ELR (cell line): ENCODE measurements at places on chromosomes 2 and 18.

GRCh38 chr2:46230115-46230571 lies 67.1 kb upstream of the EPAS1 start:
- DNase-seq: no peak

DNA sequence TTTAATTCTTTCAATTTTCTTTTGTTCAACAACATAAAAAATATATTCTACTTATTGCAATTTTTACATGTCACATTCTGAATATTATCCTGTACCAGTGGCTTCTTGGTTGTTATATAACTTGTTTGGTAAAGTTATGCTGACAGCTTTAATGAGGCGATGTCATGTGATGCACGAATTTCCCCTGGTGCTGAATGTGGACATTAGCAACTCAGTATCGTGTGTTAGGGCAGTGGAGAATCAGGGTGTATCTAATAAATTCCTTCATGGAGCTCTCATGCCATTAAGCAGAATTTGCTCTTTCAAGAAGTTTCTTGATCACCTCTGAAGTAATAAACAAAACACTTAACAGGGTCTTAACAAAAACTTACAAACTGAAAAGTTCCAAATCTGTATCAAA lies 99.6 kb upstream of the DNMT3A start:
- no peak for DNase-seq

GRCh38 chr2:173943738-173944137 lies 21.4 kb downstream of the SP3 start:
- peak; percentile 48 for DNase-seq

DNA sequence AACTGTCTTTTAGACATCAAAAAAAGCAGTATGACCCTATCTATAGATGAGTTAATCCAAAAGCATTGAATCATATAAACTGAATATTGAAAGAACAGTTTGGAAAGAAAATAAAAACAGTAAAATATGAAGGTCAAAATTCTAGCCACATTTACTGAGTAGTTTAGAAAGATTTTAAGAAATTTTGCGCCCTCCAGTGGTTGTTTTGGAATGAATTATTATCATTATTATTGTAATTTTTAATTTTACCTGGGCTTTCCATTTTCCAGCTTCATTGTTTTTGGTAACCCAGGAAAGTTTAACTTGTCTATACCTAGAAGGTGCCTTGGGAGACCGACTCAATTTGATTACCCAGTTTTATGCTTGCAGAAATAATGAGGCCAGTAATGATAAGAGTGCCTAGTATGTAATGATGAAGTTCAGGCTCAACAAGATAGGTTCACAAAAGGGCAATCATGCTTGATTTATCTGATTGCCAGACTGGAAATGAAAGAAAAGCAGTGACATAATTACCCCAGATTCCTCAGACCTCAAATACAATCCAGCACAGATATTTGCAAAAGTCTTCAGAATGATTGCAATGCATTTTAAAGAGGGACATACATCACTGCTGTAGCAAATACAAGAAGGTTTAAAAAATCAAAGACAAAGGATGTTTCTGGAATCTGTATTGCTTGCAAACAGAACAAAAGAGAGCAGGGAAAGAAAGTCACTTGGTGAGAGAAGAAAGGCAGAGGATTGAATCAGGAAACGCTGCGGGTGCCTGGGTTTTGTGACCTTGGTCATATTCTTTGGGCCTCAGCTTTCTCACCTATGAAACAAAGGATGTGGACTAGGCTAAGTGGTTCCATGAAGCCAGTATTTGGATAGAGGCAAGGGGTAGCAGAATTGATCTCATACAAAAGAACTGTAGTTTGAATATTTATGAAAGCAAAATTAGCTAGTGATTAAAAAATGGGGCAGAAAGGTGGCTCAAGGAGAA lies 153.8 kb downstream of the MAP2 start:
- peak; percentile 54 for DNase-seq

GRCh38 chr18:9916077-9916639 lies 2.3 kb downstream of the VAPA start:
- peak; percentile 28 for DNase-seq

DNA sequence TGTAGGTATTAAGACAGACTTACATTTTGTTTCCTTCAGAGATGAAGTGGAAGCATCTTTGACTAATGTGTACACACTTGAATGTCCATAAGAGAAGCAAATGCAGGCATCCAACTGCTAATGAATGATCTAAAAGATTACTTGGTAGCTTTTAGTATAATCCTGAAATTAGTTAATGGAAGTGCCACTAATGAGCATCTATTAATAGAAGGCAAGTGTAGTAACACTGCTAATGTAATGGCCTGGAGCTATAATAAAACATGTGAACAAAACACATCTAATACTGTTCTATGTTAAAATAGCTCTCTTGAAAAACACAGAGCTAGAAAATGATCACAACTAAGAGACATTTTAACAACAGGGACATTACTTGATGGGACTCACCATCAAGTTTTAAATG lies 225.3 kb downstream of the SLC8A1 start:
- DNase-seq: no peak

DNA sequence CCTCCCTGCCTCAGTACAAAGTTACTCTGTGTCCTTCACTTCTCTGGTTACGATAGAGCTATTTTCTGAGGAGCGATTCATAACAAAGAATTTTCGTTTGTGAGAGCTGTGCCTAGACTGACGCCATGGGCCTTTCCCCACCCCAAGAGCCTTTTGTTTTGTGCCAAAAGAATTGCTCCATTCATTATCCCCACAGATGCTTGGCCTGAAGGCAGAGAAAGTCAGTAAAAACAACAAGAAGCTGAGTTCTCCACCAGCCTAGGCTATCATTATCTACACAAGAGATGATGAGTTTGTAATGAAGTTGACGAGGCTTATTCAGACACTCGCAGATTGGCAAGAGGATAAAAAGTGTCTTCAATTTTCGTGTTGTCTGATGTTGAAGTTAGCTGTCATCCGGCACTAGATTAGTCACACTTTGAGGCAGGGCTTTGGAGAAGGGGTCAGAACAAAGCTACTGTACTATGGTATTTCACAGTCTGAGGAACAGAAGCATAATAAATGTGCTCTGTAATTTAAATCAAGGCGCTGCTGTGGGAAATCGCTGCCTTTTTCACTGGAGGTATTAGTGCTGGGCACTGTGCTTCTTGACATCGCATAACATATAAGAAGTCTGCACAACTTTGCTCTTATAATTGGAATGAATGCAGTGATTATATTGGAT lies 278.4 kb upstream of the FIGN start:
- no peak for DNase-seq

DNA sequence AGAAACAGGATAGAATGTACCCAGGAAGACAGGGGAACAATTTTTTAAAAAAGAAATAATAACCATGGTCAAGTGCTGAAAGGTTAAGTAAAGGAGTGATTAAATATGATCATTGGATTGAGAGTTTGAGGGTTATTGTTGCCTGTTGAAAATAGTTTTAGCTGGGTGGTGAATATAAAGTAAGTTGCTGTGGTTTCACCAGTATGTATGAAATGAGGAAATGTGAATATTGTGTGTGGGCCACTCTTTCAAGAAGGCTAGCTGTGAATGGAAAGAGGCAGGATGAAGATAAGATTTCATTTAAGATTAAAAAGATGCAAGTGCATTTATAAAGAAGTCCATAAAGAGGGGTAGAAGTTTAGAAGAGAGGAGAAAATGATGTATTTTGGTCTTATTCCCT lies 53.8 kb downstream of the GULP1 start:
- DNase-seq: no peak

DNA sequence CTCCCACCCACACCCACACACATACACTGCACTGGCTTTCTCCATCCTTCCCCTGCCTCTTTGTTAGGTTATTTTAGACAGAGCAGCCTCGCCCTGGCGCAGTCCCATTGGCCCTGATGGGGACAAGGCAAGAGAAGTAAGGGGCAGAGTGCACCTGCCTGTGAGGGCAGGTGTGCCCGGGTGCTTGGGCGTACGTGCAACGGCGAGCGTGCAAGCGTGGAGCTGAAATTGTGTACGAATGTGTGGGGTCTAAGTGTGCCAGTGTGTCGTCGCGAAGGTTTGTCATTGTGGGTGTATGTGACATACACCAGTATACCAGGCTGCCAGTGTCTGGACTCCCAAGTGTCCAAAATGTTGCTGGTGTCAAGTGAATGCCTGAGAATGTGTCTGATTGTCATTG lies 544 bp downstream of the LRATD1 start:
- DNase-seq: peak; percentile 19

DNA sequence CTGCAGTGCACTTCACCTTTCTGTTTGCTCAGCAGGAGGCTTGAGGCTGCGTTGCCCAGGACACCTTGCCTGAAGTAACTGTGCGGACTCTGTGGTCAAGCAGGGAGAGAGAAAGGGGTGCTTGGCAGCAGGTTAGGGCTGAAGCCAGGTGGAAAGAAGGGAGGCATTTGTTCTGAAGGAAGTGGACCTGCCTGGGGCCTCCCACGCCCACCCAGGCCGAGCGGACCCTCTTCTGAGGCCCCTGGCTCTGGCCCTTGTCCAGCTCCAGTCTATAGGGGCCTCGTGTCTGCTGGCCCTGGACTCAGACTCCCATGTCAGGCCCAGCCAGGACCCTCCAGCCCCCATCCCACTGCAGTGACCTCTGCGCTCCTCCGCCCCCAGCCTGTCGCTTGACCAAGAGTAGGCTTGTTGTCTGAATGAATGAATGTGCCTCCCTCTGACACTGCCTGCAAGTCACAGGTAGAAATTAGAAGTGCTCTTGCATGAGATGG lies 2.5 kb downstream of the SNED1 start:
- no peak for DNase-seq

GRCh38 chr2:205781244-205781931 lies 99.1 kb downstream of the NRP2 start:
- DNase-seq: no peak

DNA sequence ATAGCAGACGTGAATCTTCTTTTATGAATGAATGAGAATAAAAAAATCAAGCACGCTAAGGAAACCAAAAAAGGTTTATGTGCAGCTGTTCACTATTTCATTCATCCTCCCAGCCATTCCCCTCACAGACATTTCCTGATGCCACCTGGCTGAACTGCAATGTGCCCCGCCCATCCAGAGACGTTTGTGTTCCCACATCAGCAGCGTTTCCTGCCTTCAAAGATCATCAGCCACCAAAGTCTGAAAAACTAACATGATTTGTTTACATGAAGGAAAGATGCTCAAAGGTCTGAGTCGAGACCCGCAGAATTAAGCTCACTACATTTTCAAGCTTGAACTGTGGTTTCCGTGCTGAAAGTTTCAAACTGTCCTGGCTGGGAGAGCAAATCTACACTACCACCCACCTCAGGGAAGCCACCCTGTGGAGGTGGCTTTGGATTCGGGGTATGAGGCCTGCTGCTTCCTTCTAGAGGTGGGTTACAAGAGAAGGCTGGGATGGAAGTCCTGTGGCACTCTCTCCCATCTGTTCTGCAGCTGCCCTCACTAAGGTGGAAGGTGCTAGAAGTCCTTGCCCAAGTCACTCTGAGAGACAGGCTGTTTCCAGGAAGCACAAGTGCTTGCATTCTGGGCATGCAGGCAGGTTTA lies 201.3 kb upstream of the OSR1 start:
- no peak for DNase-seq

DNA sequence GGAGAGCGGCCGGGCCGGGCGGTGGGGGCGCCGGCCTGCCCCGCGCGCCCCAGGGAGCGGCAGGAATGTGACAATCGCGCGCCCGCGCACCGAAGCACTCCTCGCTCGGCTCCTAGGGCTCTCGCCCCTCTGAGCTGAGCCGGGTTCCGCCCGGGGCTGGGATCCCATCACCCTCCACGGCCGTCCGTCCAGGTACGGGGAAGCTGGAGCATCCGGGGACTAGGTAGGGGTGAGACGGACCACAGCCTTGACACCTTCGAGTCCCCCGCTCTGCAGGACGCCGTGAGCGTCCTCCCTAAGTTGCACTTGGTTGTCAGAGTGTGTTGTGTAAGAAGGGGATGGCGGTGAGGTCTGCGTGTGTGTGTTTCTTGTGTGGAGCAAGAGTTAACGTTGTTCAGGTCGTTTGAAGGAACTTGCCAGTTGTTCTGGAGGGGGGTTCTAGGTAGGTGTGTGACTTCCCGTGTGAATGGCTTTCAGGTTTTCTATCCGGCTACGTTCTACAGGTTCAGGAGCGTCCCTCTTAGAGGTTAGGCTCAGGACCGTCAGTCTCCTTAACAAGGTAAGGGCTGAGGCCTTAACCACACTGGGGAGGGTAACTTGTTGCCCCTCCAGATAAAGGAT lies 393 bp downstream of the IL1R1 start:
- DNase-seq: no peak

GRCh38 chr18:7817575-7818230 lies 250.6 kb downstream of the PTPRM start:
- no peak for DNase-seq

GRCh38 chr2:119739580-119740255 lies 20.0 kb upstream of the PTPN4 start:
- DNase-seq: no peak
